Stimulated activated CD4-positive, alpha-beta T cell treated with anti-CD3 and anti-CD28 coated beads, Interleukin-1b, Interleukin-23, amount 100 ng/mL, for 24 hours (primary cell): ENCODE measurements at places on chromosomes 6 and 20.

- DNase-seq, result no peak
Observed at GRCh38 chr6:37376078-37376743, 22.4 kb downstream of the RNF8 start.

- DNase-seq, result no peak
Observed at GRCh38 chr6:71444222-71444621, 155.6 kb downstream of the OGFRL1 start.

DNA sequence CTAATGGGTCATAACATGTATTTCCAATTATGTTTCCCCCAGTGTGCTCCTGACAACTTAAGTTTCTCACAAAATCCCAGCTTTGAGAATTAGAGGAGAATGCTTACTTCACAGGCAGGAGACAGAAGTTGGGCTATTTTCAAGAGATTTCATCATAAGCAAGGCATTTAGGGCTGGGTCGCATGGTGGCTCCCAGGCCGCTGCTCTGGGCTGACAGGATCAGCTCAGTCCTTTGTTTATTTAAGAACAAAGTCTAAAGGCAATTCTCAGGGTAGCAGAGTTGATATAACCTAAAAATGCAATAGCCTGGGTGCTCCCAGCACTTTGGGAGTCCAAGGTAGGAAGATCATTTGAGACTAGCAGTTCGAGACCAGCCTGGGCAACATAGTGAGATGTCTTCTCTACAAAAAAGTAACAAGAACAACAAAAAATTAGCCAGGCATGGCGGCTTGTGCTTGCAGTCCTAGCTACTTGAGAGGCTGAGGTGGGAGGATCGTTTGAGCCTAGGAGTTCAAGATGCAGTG lies 10.9 kb downstream of the FOXQ1 start:
- DNase-seq, result no peak

- DNase-seq, result no peak
Observed at GRCh38 chr20:37042986-37043972, 52.5 kb downstream of the RBL1 start.

- DNase-seq, result no peak
Observed at GRCh38 chr6:154868143-154868594, 126.9 kb upstream of the TIAM2 start.

- DNase-seq, result peak; percentile 25
Observed at GRCh38 chr20:43448748-43449535, 8.8 kb upstream of the SRSF6 start.

GRCh38 chr6:34095136-34095505 lies 50.8 kb downstream of the GRM4 start:
- no peak for DNase-seq

GRCh38 chr6:71672876-71673275 lies 213.5 kb upstream of the RIMS1 start:
- DNase-seq, result no peak

DNA sequence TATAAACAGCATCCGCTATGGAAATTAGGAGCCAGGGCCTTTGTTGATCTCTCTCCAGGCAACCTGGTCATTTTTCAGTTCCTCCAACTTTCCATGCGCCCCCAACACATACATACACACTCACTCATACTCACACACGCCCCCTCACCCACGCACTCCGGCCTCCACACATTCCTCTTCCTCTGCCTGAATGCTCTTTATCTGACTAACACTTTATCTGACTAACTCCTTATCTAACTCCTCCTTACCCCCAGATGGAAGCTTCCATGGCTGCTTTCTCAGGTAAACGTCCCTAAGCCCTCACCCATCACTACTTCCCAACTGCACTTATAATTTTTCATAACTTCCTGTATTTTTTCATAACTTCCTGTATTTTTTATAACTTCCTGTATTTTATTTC lies 17.4 kb downstream of the CASS4 start:
- DNase-seq, result peak; percentile 21

DNA sequence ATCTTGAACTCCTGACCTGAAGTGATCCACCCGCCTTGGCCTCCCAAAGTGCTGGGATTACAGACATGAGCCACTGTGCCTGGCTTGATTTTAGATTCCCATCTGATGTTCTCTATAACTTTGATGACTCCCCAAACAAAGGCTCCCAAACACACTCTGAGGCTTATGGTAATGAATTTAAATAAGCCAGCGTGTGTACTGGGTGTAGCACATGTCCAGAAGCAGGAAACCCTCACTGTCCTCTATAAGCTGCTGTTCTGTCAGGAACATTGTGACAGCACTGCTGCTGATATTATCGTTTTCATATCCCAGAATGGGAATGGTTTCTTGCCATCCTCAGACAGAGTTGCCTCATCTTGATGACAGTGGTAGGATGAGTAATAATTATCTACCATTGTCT lies 54.1 kb upstream of the SALL4 start:
- DNase-seq, result no peak

DNA sequence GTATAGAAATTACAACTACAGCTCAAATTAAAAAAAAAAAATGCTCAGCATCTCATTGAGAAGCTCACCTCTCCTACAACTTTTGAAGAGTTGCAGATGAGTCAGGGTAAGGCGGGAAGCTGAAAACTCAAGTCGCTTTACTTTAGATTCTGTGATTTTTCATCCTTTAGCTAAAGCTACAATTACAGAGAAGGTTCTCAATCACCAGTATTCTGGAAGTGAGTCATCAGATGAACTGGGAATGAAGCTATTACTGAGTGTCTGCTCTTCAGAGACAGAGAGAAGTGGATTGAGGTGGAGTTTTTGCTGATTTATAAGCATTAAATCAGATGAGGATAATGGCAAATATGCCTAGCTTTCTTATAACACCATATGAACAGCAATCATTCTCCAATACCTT lies 91.9 kb downstream of the TFAP2A start:
- DNase-seq, result no peak

GRCh38 chr6:110196874-110197273 lies 16.6 kb downstream of the CDC40 start:
- DNase-seq, result no peak

DNA sequence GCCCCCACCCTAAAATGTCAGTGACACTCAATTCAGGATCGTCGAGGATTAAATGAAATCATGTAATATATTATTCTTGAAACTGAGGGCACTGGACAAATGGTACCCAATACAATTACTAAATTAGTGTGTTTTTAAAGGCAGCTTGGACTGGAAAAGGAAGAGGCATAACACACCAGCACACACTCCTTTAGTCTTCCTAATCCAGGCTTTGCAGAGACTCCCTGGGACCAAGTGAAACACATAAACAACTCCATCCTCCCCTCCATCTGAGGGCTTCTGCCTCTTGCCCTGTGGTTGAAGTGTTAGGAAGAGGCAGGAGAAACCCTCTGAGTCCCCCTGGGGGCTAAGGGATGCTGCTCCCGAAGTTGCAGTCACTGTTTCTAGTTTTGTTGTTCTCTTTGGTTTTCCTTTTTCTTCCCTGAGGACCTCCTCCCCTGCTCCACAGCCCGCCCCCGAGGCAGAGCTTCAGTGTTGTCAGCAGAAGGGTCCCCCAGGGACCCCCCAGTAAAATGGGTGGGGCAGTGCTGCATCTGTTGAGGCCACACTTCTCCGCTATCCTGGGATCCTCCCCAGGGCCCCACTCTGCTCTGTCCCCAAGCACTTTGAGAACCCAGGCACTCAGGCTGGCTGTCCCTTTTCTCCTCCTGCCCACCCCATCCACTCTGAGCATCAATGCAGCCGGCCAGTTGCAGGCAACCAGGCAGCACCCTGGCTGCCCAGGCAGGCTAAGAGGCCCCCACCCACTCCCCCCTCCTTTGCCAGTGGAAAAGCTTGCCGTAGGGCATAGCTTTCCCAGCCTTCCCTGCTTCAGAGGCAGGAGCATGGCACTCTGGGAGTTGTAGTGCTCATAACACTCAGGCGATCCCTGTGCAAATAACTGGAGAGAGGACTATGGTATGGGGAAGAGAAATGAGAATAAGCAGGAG lies 5.9 kb downstream of the TMEM63B start:
- DNase-seq, result no peak

GRCh38 chr6:73774311-73774774 lies 78.3 kb downstream of the CD109 start:
- no peak for DNase-seq

GRCh38 chr20:13295637-13296036 lies 74.6 kb downstream of the ISM1 start:
- no peak for DNase-seq

DNA sequence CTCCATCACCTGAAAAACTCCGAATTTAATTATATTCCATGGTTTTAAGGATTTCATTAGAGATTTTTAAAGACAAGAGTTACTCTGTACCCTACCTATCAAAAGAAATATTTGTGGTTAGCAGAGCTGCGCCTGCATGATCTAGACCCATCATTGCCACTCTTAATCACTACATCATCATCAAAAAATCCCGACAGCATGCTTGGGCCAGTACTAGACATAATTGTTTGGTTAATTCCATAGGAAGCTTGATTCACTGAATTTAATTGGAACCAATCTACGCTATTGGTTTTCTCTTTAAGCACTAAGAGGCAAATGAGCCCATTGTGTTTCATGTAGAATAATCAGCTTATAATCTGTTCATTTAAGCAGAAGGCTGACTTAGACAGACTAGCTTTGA lies 33.4 kb upstream of the RNF217 start:
- no peak for DNase-seq

GRCh38 chr6:154595538-154595937 lies 85.1 kb upstream of the CNKSR3 start:
- no peak for DNase-seq

DNA sequence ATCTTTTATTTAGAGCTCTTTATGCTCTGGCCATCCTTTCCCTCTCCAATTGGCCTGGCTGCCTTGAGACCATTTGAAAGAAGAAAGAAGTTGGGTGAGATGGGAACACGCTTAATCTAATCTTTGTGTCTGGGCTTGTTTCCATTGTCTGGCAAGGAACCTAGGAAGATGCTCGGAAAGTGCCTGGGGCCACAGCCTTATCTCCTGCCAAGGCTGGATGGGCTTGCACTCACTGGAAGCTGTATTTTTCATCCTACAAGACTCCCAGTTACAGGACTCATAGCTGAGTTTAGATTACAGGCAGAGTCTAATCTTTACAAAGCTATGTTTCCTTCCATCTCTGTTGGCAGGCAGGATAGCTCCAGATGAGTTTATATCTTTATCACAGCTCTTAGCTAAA lies 33.1 kb upstream of the CDYL start:
- DNase-seq, result no peak

- no peak for DNase-seq
Observed at GRCh38 chr6:116136373-116136772, 10.4 kb upstream of the COL10A1 start.

DNA sequence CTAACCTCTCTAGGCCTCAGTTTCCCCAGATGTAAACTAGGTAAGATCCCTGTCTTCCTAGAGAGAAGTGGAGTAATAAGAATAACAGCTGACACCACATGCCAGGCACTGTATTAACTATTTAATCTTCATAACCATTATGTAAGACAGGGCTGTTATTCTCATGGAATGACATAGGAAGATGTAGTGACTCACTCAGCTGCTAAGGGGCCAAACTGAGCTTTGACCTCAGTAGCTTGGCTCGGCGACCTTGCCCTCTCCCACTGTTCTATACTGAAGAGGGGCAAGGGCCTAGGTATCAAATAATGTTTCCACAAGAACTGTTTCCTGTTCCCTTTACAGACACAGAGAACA lies 2.9 kb upstream of the MDGA1 start:
- no peak for DNase-seq

DNA sequence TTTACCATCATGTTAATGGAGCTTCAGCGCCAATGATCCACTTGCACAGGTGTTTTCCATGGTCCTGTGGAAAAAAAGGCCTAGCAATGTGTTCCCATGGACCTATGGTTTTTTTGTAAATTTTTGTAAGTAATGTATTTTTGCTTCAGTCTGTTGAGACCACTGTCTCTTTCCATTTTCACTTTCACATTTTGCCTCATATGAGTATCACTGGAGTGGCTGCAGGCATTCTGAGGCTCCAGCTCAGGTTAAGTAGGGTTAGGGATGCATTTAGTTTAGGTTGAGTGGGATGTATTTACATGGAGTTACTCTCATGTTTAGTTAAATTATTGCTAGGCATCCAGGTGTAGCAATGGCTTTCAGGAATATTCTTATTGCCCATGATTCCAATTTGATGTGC lies 19.2 kb upstream of the LMBRD1 start:
- DNase-seq, result no peak

GRCh38 chr6:73943411-73943810 lies 247.4 kb downstream of the CD109 start:
- no peak for DNase-seq

GRCh38 chr6:73747289-73747688 lies 51.3 kb downstream of the CD109 start:
- no peak for DNase-seq

GRCh38 chr20:11170565-11170964 lies 496.8 kb upstream of the JAG1 start:
- DNase-seq, result no peak

DNA sequence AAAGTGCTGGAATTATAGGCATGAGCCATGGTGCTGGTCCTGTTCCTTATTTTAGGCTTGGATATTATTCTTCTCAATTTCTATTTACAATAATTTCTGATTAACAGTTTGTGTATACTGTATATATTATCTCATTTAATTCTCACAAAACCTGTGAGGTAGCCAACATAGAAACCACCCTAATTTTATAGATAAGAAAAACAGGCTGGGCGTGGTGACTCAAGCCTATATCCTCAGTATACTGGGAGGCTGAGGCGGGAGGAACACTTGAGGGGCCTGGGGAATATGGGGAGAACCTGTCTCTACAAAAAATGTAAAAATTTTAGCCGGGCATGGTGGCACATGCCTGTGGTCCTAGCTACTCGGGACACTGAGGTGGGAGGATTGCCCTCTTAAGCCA lies 3.8 kb upstream of the AFG1L start:
- no peak for DNase-seq

DNA sequence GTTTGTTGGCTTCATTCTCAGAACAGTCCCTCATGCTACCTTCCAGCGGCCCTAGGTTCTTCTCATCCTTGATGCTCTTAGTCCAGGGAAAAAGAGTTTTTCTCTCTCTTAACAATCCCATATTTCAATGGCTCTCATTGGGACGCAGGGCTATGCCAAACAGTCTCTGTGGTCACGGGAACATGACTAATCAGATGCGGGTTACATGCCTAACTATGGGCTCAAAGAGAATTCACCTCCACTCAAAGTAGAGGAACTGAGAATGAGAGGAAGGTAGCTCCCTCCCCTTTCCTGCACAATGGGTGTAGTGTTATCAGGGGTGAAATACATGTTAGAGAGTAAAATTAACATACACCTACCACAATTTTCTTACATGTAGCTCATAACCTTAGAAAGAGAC lies 18.1 kb upstream of the ATRN start:
- no peak for DNase-seq

GRCh38 chr6:47715782-47716181 lies 17.4 kb downstream of the ADGRF4 start:
- no peak for DNase-seq

- DNase-seq, result no peak
Observed at GRCh38 chr20:16299897-16300296, 273.4 kb downstream of the KIF16B start.

- DNase-seq, result no peak
Observed at GRCh38 chr6:34234667-34235306, 1.9 kb upstream of the HMGA1 start.
